ACHN (cell line): ENCODE measurements at places on chromosomes 1 and 21.

DNA sequence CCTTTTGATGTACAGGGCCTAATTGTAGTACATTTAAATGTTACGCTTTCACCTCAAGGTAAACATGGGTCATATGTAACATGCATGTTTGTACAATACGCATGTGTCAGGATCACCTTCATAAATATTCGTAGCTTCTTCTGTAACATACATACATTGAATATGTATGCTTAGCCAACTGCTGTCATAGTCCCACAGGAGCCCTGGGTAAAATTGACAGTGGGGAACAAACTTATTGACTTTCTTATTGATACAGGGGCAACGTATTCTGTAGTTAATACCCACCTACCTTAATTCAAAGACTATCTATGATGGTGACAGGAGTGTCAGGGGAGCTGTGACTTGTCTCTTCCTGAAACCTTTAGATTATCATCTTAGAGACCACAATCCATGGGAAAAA is 3.7 kb upstream of the REN start:
- peak; percentile 20 for DNase-seq

DNA sequence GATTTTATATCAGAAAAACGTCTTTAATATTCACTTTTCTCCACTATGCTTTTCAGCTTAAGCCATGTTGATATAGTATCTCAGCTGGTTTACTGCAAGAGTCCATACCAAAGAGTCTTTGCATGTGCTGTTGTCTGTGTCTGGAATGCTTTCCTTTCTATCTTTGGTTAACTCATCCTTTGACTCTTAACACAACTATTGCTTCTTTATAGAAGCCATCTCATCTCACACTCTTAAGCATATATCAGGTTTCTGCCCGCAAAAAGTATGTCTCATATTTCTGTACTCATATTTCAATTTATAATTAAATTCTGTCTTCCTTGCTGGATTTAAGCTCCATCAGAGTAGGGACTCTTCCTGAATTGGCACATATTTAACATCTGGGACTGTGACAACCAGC is 220.9 kb upstream of the KCNK2 start:
- no peak for DNase-seq

GRCh38 chr21:26365849-26366248 is 195.3 kb upstream of the APP start:
- no peak for DNase-seq

- no peak for DNase-seq
Measured at GRCh38 chr1:35285771-35286606, 17.5 kb downstream of the ZMYM4 start.

DNA sequence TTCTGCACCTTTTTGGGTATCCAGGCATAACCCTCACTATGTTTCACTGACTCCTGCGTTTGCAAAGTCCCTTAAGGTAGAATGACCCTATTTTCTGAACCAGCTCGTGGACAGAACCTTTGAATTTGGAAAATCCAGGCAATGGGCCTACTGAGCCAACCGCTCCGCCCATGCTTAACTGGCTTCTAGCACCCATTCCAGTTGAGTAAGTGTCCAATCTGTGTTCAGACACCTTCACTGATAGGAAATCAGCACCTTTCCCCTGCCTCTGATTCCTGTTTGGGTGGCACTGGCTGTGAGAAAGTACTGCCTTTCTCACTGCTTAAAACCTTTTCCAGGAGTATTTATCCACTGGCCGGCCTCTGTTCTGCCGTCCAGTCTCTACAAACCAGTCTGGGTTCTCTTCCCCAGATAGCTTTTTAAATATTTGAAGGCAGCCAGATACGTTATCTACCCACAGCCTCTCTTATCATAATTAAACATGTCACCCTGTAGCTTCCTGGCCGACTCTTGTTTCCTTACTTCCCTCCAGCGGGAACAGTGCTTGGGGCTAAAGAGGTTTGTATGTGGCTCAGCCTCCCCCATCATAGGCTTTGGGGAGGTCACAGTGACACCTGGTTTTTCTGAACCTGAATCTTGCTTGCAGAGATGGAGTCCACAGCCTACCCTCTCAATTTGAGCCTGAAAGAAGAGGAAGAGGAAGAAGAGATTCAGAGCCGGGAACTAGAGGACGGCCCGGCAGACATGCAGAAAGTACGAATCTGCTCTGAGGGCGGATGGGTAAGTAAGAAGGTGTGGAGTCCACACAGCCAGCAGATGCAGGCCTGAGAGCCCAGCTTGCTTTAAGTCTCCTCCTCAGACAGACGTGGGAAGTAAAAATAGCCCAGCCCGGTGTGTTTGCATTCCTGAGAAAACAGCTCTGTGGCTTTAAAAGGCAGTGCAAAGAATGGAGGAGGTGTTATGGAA is 1.3 kb downstream of the POGK start:
- no peak for DNase-seq

DNA sequence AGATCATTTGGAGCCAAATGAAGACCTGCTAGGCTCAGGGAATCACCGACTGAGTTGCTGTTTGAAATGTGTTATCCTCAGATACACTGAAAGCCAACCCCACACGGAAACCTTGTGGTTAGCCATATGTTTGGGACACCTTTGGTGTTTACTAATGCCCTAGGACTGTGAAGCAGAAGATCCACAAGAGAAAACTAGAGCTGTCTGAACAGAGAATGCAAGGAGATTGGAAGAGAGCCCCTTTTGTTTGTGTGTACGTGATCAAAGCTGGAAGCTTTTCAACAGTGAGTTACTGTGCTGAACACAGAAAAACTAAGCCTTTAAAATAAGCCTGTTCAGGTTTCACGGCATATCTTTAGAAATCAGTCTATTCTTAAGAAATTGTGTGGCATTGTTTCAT is 908.2 kb upstream of the ADGRL2 start:
- no peak for DNase-seq

- DNase-seq = no peak
Measured at GRCh38 chr1:160652924-160653619, 6.2 kb upstream of the SLAMF1 start.

- no peak for DNase-seq
Measured at GRCh38 chr1:1907098-1907736, 7.8 kb upstream of the CALML6 start.

- DNase-seq = no peak
Measured at GRCh38 chr21:33355355-33355754, 30.6 kb downstream of the IFNAR1 start.

GRCh38 chr1:190179817-190180216 is 297.8 kb downstream of the BRINP3 start:
- no peak for DNase-seq

DNA sequence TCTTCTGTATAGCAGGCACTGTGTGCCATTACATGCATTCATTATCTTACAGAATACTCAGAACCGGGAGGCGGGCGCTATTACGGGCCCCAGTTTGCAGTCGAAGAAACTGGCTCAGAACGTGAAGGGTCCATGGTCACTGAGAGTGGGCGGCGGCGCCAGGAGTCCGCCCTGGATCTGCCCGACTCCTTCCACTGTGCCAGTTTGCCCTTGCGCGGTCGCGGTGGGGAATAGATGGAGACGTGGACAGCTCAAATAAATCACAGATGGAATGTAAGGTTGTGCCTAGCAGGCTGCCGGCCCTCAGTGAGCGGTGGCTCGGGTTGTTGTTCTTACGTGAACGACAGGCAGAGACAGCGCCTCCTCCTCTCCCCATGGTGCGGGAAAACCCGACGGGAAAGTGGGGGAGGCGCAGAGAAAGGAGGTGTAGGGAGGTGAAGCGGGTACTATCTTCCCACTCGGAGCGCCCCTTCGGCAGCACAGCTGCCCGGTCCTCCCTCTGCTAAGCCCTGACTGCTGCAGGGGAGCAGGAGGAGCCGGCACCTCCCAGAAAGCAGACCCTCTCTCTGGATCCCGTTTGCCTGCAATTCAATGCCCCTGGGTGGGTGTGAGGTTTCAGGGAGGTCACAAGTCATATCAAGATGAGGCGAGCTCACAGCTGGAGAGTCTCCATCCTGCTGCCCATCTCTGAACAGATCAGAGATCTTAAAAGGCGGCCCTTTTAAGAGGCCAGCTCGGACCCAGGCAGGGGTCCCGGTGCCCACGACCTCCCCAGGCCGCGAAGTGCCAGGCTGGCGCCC is 1.1 kb downstream of the COL9A2 start:
- DNase-seq = no peak

DNA sequence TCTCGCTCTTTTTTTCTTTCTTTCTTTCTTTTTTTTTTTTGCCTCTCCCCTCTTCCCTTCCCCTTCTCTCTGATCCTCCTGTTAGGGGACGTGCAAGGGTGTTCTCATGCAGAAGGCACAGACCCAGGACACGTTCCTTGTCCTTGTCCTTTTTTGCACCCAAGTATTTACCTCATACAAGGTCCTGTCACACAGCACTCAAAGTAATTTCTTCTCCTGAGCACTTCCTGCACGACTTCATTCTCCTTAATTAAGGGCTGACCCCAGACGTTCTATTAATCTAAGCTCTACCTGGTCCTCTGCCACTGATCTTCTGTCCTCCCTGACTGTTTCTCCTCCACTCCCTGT is 424 bp upstream of the PCNX2 start:
- DNase-seq = no peak

DNA sequence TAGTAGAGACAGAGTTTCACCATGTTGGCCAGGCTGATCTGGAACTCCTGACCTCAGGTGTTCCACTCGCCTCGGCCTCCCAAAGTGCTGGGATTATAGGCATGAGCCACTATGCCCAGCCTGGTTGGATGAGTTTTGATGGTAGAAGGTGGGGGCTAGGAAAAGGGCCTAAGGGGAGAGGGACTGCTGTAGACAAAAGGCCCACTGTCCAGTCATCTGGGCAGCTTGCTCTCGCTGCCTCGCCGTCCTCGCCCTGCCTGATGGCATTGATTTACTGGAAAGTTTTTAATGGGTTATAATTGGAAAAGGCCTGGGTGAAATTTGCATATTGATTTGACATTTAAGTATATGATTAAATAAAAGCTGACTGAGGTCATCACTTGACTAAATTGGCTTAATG is 175.1 kb upstream of the CSF3R start:
- no peak for DNase-seq

DNA sequence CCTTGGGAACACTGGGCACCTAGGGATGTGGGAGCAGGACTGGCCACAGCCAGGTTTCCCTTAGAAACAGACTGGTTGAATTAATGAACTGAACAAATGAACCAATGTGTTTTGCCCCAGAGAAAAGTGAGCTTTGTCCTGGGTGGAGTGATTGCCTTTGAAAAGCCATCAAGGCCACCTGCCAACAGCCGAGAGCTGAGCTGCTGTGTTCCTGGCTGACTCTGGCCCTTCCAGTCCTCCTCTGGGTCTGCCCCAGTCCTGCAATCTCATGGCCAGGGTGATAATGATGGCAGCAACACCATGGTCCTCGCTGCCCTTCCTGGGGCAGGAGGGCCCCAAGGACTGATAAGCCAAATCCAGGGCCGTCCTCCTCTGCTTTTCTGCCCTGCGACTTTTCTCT is 18.2 kb upstream of the GJA9 start:
- DNase-seq = no peak

DNA sequence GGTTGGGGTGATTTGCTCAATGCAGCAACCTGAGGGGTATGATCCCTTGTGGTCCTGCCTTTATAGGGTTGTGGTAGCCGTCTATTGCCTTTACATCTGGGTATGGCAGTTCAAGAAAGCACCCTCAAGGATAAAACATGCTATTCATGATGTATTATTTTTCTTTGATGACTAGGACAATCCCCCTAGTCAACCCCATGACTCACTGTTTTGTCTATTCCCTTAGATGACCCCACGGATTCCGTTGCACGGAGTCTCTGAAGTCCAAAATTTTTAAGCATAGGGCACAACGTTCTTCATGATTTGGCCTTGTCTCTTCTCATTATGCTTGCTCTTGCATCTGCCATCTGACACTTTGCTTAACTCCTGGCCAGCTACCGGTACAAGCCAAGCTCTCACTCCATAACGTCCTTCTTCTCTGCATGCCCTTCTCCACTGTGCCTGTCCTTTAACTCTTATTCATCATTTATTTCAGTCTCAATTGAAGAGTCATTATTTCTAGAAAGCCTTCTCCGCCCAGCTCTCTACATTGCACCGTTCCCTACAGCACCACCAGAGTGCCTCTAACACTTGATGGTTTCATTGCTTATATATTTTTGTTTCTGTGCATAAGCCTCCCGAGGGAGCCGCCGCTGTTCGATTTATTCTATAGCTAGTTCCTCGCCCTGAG is 838 bp upstream of the DISP1 start:
- no peak for DNase-seq

- no peak for DNase-seq
Measured at GRCh38 chr1:2427976-2428375, 15.6 kb upstream of the PEX10 start.

DNA sequence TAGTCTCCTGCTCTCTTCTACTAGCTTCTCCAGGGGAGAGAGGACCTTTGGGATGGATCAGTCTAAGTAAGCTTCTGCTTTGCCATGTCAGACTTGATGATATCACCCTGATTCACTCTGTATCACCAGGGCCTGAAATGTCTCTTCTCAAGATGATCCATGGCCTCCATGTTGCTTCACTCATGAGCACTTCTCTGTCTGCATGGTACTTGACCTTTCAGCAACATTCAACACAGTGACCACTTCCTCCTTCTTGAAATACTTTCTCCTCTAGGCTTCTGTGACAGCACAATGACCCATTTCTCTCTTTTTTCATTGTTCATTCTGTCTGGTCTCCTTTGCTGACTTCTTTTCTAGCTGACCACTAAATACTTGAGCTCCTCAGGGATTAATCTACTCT is 35.3 kb upstream of the NGF start:
- peak; percentile 32 for DNase-seq

- DNase-seq = no peak
Measured at GRCh38 chr1:113849072-113849471, 22.4 kb downstream of the PTPN22 start.

GRCh38 chr21:32172106-32172505 is 106.7 kb downstream of the MIS18A start:
- no peak for DNase-seq

GRCh38 chr1:17869815-17870214 is 114.7 kb downstream of the ACTL8 start:
- no peak for DNase-seq

- DNase-seq = no peak
Measured at GRCh38 chr1:97088391-97088790, 366.8 kb downstream of the PTBP2 start.

DNA sequence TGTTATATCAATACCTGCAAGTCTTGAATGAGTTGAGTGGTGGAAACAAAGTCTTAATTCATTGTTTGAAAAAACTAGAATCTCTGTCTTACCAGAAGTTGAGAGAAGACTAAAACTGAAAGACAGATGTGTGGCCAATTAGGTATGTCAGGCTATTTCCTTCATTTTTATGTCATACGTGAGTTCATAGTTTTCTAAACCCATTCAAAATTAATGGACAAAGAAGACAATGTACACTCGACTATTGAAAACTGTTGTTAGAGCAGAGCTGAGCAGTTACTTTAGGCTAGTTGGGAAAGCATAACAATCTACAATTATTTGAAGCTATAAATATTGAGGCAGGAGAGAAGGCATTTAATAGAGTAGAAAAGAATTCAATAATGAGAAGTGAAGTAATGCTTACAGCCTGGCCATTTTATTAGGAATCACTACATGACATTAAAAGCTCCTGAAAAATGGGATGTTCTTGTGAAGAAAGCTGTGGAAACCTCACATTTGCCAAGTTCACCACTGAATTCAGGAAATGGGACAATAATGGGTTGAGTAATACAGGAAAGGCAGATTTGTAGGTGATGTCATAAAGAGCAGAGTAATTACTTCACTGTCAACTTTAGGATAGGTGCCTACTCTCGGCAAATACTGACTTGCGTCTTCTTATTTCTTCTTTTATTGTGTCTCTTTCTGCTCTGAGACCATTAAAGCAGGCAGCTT is 204.4 kb downstream of the PLA2G4A start:
- DNase-seq = no peak
